ENCODE measurements at places on chromosomes 2 and 18.
A peak's percentile ranks its signal among the peaks of the same experiment; 100 is the strongest.

- DNase-seq, result no peak
These were observed 309.3 kb downstream of the ZNF521 start for GRCh38 chr18:25042641-25043051.

DNA sequence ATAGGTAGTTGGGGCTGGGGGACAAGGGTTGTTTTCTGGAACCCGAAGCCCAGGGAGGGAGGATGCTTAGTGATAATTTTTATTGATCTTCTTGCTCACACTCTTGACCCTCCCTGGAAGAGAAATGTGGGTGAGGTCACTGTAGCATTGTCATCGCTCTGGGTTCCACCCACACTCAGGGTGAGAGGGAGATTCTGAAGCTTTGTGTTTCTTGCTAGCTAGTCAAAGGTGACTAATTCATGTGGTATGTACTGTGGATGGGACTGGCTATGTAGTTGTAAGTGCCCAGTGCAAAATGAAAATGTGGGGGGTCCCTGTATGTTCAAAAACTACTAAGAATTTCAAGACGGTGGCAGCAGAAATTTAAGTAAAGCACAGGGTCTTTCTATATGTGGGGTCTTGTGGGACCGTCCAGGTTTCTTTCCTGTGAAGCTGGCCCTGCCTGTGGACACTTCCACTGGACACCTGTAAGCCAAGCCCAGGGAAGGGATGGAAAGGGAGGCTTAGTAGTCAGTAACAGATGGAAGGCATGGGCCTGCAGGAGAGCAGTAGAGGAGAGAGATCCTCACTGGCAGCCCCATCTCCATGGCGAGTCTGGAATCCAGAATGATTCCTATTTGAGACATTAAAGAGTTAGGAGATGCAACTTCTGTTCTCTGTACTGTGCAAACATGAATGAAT, 35.0 kb downstream of the TSN start:
- peak; percentile 89 for DNase-seq

GRCh38 chr2:165560377-165560988, 91.0 kb downstream of the CSRNP3 start:
- no peak for DNase-seq

GRCh38 chr18:58996696-58997095, 132.0 kb downstream of the ZNF532 start:
- no peak for DNase-seq

DNA sequence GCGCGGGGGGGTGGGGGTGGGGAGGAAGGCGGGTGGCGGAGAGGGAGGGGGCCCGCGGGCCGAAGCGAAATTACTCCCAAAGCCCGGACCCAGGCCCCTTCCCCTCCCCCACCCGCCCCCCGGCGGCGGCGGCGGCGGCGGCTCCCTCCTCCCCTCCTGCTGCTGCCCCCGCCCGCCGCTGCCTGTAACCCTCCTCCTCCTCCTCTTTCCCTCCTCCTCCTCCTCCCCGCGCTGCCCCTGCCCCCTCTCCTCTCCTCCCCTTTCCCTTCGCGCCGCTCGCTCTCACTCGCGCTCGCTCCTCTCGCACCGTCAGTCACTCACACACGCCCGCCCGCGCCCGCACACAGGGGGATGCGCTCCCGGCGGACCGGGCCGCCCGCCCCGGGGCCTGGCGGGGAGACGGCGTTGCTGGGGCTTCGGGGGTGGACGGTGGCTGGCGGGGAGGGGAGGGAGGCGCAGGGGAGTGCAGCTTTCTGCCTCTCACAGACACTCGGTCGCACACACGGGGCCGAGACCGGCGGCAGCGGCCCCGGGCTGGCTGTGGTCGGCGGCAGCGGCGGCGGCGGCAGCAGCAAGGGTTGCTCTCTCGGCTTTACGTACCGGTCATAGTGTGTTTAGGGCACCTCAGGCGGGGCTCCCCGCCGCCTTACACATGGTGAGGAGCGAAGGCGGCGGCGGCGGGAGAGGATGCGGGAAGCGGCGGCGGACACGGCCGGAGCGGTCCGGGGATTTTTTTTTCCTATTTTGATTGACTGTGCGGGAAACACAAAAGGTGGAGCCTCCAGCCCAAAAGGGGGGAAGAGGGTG, 405 bp downstream of the SP3 start:
- DNase-seq, result peak; percentile 94

- DNase-seq, result no peak
These were observed 62.7 kb downstream of the BIN1 start for GRCh38 chr2:127044165-127044718.

- DNase-seq, result no peak
These were observed 17.8 kb downstream of the MYO1B start for GRCh38 chr2:191263050-191263449.

DNA sequence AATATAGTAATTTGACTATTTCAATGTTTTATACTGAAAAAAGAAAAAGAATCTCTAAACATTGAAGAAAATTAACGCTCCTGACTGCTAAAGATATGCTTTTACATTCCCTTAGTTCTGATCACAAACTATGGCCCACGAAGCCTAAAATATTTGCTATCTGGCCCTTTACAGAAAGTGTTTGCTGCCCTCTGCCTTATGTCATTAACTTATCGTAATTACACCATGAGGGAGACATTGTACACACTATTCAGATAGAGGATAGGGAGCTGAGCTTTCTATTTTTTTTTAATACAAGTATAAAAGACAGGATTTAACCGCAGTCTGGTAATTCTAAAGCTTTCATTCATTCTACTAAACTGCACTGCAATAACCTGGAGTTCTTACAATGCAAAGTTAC, 393.1 kb upstream of the DCC start:
- DNase-seq, result no peak

DNA sequence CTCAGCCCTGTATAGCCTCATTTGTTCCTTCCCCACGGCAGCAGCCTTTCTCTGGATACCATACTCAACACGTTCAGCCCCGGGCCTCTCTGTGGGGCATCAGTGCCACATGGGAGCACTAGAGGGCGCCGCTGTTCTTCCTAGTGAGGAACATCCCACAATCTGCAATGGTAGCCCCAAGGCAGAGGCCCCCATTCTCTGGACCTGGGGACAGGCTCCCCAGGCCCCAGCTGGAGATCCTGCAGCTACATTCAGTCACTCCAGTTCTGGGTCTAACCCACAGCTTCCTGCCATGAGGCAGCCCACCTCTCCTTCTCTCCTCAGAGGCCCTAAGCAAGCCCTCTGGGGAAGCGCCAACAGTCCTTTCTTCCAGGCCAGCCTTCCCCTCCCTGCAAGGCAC, 14.2 kb upstream of the SFXN5 start:
- peak; percentile 69 for DNase-seq

All from fibroblast of skin of abdomen (primary cell).